ENCODE measurements at places on chromosomes 7 and 10.

DNA sequence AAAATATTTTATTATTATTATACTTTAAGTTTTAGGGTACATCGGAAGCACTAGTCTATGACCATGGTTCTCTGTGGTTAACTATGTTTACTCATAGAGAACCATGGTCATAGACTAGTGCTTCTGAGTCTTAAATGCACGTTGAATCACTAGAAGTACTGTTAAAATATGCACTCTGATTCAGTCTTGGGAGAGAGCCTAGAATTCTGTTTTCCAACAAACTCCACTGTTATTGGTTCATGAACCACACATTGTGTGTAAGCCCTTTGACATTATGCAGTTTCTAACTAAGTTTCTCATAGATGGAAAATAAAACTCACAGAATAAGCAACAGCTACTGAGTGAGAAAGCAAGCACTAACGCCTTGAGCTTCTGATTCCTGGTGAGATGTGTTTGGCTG, 1120.6 kb downstream of the SORCS1 start:
- no peak for DNase-seq

GRCh38 chr7:77407906-77408305, 8.2 kb downstream of the GSAP start:
- no peak for DNase-seq

DNA sequence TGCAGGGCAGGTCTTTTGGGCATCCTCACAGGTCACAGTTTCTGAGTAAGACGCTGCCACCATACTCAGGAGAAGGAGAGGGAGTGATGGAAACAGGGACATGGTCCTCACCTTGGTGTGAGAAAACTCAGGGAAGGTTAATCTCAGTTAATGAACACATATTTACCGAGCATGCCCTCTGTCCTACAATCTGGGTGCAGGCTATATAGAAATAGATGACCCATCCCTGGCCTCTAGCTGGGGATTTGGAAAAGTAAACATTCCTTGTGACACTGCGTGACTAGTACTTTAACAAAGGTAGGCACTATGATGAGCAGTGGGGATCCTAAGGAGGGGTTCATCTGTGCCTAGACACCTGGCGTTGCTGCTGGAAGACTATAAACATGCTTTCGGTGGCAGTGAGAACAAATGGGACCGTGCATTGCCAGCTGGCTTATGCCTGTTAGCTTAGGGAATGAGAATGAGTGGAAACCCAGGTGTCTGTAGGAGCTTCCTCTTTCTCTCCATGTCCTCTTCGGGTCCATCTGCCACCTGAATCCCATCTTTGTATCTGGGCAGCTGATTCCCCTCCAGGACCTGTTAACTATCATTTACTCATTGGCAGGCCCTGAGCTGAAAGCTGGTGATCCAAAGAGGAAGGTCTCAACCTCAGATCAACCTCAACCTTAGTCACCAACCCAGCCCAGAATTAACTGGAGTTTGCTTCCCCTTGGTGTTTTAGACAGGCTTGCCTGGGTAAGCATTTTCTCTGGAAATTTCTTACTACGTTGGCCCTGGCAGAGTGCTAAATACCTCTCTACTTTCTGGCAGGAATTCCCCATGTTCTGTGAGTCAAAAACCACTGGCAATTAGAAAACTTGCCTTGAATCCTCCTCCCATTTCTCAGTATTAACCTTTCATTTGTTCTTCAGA, 794 bp downstream of the MBL2 start:
- DNase-seq = no peak

GRCh38 chr10:130805635-130806030, 505.9 kb downstream of the TCERG1L start:
- DNase-seq = no peak

GRCh38 chr10:93757136-93757535, 600 bp upstream of the LGI1 start:
- DNase-seq = no peak

DNA sequence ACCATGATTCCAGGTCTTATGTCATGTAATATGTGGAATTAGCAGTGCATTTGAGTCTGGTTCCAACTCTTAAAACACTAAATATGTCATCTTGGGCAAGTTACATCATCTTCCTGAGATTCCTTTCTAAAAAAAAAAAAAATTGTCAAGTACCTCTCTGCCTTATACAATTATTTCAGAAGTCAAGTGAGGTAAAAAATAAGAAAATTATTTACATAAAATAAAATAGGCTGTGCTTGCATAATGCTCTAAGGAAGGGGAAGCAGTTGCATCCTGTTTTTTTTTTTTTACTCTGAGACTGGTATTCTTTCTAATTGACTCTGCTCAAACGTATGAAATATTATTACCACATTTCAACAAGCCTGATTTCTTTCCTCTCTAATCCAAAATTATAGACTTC, 55.1 kb upstream of the SEMA3A start:
- no peak for DNase-seq

DNA sequence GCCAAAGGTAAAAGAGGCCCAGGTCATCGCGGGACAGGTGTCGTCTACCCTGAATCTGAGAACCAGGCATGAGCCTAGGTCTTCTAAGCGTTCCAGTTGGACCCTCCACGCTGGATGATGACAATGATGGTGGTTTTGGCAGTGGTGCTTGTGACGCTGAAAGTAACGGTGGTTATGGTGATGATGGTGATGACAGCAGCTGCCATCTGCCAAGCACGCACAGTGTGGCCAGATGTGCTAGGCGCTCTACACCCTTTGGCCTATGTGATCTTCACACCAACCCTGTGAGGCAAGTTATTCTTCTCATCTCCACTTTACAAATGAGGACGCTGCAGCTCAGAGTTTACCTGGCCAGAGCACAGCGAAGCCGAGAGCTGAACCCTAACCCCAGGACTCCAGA, 93.9 kb downstream of the FAM53B start:
- no peak for DNase-seq

GRCh38 chr10:124369986-124370385, 48.7 kb downstream of the OAT start:
- DNase-seq = no peak

GRCh38 chr7:74106846-74107245, 23.2 kb downstream of the LIMK1 start:
- DNase-seq = no peak

- no peak for DNase-seq
These were observed 371.6 kb downstream of the SH2D4B start for GRCh38 chr10:80909254-80909653.

GRCh38 chr10:95331596-95332130, 40.9 kb upstream of the PDLIM1 start:
- DNase-seq = no peak

GRCh38 chr10:89555688-89556445, 20.5 kb upstream of the SLC16A12 start:
- no peak for DNase-seq

DNA sequence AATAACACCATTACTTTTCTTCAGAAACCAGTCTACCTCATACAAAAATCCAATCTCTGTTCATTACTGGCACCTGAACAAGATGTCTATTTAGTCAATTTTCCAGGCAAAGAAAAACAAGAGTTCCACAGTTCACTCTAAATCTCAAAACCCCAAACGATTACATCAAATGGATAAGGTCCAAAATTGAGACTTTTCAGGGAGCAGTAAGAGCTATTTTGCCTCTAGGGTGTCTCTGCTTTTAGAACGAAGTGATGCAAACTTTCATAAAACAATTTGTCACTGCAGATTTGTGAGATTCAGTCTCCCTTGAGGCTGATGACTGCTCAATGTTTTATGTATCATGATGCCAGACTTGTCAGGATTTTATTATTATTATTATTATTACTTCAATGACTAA, 937.0 kb upstream of the PHF14 start:
- no peak for DNase-seq

GRCh38 chr10:116132780-116133399, 140.1 kb downstream of the GFRA1 start:
- no peak for DNase-seq

Measured in stimulated activated CD4-positive, alpha-beta T cell treated with anti-CD3 and anti-CD28 coated beads, Interleukin-1b, Interleukin-23, amount 100 ng/mL, for 1 hour (primary cell).